Fibroblast of the aortic adventitia (primary cell): ENCODE measurements at places on chromosomes 6 and 20. TPM values are rescaled to one million over a fixed set of nuclear protein-coding genes. Genes with fewer than 3 reads are reported as not detected.

The APOM gene
- total RNA-seq = 2.0 TPM in 1 of 2 replicates, not detected in the other

The TMEM244 gene
- 0.45 TPM in 1 of 2 replicates, not detected in the other for total RNA-seq

The PDE7B gene
- total RNA-seq = 11.8 and 23.9 TPM in 2 replicates

The GABRR1 gene
- total RNA-seq = not detected in 2 replicates

The PRDM13 gene
- not detected in 2 replicates for total RNA-seq

- DNase-seq = no peak
These were observed 109.1 kb downstream of the BACH2 start for GRCh38 chr6:90187437-90188121.

GRCh38 chr6:45685076-45685475 lies 307.3 kb upstream of the SUPT3H start:
- DNase-seq = no peak

GRCh38 chr6:32963866-32964265 lies 4.5 kb upstream of the BRD2 start:
- no peak for DNase-seq

- DNase-seq = peak; percentile 33
These were observed 25.3 kb downstream of the ACSS1 start for GRCh38 chr20:25032478-25033264.

- DNase-seq = no peak
These were observed 82.9 kb downstream of the ELOVL4 start for GRCh38 chr6:79864421-79864820.

GRCh38 chr6:73779943-73780342 lies 83.9 kb downstream of the CD109 start:
- DNase-seq = no peak

DNA sequence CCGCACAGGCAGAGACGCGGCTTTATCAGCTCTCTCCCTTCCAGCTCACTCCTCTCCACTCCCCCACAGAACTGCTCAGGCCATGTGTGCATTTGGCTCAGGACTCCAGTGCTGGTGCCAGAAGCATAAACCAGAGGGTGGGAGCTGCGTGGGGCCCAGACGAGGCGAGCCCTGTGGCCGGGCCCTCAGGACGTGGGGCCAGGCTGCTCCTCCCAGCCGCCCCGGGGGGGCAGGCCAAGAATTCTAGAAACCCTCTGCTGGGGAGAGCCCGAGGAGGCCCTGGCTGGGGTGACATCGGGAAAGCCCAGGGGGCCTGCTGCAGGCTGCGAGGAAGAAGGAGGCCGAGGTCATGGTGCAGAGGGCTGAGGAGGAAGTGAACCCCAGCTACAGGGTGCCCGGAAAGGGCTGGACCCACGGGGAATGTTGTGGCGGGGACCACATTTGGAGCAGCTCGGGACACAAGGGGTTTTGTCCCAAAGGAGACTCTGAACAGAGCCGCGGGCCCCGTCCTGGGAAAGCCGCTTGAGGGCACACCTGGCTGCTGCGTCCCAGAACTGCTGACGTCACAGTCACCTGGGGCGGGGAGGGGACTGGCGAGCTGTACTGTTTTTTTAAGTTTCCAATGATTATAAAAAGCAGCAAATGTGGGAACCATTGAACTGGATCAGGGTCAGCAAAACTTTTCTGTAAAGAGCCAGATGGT lies 107.1 kb downstream of the BANF2 start:
- DNase-seq = peak; percentile 93

DNA sequence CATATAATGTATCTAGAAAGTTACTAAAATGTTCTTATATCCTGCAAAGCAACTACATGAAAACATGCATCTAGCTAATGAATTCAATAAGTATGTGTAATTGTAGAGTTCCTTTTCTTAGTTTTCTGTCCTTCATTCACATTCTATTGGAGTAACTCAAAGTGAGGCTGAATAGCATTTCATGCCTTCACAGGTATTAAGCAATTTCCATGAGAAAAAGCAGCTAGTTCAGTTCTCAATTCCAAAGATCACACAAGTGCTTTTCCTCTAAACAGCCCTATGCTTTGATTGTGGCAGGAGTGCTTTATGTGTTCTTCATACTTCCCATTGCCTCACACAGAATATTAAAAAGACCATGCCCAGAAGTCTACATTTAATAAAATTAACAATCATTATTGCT lies 274.9 kb downstream of the RFPL4B start:
- no peak for DNase-seq

DNA sequence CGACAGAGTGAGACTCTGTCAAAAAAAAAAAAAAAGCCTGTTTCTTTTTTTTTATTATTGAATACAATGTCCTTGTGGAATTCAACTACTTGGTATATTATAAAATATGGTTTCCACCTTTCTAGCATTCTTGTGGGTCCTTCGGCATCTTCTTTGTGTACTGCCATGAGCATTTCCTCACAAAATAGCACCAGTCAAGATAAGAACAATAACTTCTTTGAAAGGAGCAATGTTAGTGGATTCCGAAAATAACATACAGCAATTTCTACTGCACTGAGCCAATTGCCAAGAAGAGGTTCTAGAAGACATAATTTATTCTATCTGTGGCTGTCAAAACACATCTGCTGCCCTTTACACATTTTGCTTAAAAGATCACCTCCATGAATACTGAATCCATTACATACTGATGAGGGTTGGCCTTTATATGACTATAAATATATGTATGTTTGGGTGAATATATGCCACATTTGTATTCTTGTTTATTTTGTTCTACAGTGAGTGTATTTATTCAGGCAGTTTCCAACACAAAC lies 19.1 kb upstream of the SPTLC3 start:
- no peak for DNase-seq

DNA sequence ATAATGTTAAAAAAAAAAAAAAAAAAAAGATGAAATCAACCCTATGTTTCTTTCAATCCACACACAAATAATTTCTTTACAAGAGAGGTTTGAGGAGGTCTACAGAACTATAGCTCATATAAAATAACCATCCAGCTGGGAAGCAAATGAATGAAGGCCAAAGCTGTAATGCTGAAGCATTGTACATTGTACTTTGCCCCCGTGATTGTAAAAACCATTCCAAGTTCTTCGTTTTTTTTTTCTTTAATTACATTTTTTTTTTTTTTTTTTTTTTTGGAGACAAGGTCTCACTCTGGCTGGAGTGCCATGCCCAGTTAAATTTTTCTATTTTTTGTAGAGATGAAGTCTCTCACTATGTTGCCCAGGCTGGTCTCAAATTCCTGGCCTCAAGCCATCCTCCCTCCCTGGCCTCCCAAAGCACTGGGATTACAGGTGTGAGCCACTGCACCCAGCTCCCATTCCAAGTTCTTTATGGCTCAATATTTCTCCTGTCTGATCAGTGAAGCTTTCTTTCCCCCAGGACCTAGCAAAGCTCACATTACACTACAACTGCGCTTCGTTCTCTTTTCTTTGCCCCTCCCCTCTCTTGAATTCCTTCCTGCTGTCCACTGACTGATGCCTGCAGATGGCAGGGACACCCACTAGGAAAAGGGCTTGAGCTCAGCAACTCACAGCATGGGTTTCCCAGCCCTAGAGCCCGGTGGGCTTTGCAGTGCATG lies 53.0 kb upstream of the NOP56 start:
- DNase-seq = no peak

DNA sequence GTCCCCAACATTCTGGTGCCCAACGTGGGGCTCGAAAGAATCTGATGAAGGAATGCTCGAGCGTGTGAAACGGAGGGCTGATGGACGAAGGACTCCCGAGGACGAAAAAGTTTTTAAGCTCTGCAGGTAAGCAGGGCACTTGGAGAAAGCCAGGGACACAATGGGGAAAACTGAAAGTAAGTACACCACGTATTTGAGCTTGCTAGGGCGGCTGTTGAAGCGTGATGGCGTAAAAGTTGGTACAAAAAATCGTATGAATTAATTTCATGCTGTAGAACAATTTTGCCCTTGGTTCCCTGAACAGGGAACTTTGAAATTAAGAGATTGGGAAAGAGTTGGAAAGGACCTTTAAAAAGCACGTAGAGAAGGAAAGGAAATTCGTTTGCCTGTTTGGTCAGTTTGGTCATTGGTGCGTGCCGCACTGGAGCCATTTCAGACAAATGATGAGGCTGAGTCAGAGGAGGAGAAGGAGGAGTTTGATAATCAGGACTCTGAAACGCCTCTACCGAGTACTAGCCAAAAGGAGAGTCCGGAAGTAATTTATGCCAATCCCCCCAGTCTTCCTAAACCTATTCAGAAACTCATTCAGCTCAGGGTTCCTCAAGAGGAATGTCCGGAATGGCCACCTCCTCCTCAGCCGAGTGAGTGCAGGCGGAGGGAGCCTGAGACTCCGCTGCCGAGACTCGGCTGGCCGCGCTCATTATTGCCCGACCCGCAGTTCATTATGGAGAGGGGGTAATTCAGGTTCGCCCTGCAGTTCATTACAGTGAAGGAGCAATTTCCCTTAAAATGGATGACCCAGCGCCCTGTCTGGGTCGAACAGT lies 59.2 kb upstream of the PRSS16 start:
- peak; percentile 83 for DNase-seq

DNA sequence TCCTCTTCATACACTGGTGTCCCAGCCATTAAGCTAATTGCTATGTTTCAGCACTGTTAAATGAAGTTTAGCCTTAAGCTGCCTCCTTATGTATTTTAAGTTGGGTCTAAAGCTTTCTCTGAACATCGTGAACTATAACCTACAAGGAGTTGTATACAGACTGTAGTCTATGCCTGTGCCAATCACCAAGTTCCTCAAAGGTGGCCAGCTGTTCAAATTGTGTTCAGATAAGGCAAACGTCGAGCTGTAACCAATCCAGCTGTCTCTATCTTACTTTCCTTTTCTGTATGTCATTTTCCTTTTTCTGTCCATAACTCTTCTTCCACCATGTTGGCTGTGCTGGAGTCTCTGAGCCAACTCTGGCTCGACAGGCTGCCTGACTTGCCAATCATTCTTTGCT lies 199.6 kb downstream of the OGFRL1 start:
- no peak for DNase-seq

- no peak for DNase-seq
These were observed 32.7 kb downstream of the CEBPB start for GRCh38 chr20:50223039-50224005.
